NCI-H1417 (cell line): ENCODE measurements at places on chromosomes 6 and 20.

- DNase-seq, result no peak
Observed at GRCh38 chr20:44809380-44810060, 826 bp downstream of the RIMS4 start.

- no peak for DNase-seq
Observed at GRCh38 chr6:111890988-111891387, 17.7 kb upstream of the FYN start.

DNA sequence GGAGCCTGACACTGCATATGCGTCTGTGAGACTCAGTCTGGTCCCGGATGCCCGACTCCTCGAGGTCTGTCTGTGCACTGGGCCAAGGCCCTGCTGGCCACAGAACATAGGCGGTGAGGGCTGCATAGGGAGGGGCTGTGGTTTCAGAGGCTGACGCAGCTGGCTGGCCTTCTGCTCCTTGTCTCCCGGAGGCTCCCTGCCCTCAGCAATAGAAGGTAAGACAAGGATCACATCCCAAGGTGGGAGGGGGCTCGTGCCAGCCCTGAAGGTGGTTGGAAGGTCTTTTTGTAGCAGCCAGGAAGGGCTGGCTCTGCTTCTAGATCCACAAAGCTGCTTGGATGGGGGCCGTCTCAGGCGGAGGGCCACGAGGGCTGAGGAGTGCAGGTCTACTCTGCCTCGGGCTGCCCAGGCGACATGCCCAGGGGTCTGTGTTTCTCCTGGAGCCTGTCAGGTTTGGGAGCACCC is 239.8 kb upstream of the SULF2 start:
- DNase-seq, result no peak

DNA sequence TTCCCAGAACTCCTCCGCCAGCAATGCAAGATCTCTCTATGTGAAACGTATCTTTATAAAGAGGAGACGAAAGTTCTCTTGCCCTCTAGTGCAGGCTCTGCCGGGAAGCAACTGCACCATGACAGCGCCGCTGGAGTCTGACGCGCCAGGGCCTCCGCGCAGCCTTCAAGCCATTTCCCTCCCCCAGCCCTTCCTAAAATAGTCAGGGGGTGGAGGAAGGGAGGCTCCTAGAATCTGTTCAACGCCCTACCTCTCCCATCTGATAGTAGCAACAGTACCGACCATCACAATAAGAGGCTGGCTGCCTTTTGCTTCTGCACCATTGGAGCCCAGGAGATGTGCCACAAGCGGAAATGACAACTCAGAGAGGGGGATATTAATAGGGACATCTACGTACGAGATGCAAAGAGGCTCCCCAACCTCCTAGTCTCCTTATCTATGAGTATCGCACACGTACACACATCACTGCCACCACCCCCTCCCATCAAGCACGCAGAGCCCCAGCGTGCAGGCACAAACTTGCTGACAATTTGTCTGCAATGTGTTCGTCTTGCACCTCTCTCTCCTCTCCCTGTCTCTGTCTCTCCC is 1.0 kb downstream of the SYNE1 start:
- peak; percentile 60 for DNase-seq

DNA sequence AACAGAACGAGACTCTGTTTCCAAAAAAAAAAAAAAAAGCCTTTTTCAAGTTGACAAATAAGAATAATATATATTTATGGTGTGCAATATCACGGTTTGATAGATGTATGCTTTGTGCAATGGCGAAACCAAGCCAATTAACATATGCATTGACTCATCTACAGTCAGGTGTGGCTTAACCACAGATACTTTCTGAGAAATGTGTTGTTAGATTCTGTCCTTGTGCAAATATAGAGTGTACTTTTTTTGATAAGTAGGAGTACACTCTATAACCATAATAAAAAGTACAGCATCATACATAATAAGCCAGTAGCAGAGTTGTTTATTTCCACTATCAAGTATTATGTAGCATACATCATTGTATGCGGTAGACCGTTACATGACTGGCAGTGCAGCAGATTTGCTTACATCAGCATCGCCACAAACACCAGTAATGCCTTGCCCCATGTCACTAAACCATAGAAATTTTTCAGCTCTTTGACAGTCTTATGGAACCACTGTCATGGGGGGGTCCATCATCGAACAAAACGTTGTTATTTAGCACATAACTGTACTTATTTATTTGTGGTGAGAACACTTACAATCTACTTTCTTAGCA is 59.2 kb downstream of the TMEM170B start:
- no peak for DNase-seq

DNA sequence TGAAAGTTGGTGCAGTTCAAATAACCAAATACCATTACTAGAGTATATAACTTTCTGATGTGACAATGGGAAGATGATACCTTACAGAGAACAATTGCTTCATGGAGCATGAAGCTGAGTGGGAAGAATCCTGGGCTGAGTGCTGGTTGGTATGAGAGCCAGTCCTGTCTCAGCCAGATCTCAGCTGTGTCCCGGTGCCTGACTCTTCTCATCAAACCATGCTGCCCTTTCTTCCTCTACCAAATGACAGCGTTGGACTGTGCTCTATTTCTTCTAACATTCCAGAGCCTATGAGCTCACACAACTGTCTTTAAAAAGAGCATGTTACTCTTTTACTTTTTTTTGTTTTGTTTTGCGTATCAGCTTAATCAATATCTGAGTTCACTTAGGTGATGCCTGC is 27.5 kb upstream of the PBOV1 start:
- no peak for DNase-seq

GRCh38 chr6:113401231-113401630 is 455.9 kb upstream of the MARCKS start:
- no peak for DNase-seq

DNA sequence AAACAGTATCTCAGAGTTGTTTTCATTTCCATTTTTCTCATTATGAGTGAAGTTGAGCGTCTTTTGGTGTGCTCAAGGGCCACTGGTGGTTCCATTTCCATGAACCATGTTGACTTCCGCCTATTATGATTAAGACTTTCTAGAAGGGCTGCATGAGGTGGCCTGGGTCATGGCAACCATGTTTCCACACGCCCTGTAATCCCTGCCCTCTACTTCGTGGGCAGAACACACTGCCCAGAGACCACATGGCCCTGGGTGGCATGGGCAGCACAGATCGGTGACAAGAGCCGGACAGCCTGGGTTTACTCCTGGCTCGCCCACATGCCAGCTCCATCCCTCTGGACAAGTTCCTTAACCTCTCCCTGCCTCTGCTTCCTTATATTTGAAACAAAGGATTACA is 14.8 kb downstream of the PRPH2 start:
- DNase-seq, result no peak

DNA sequence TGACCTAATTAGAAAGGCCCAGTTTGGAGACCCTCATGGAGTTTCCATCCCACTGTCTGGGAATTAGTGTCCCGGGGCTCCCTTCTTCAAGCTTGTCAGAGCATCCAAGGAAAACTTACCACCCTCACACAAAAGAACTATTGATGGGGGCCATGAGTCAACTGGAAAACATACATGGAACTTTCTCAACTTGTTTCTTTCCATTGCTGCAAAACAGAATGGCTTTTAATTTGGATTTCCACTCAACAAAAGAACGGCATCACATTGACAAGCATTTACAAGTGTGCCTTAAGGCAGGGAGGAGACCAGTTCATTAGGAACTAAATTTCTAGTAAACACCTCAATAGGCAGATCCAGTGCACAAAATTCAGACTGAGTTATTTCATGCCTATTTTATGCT is 289.1 kb upstream of the PREP start:
- no peak for DNase-seq
